SK-N-DZ (cell line): ENCODE measurements at places on chromosomes 13 and 19.

GRCh38 chr13:65915195-65915594 is 1314.9 kb downstream of the PCDH9 start:
- no peak for DNase-seq

GRCh38 chr19:29288256-29288655 is 75.3 kb upstream of the UQCRFS1 start:
- no peak for DNase-seq

DNA sequence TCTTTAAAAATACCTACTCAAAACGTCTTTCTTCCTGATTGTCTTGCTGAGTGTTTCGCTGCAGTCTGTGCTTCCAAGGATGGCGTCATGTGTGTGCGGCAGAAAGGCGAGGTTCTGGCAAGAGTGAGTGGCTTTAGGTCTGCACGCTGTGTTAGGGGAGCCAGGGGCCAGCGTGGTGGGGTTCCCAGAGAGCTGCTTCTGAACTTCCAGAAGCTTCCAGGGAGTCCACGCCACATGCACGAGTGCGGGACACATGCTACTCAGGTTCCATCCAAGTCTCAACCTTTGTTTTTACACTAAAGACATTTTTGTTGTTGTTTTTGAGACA is 67.9 kb downstream of the ATP11A start:
- no peak for DNase-seq

DNA sequence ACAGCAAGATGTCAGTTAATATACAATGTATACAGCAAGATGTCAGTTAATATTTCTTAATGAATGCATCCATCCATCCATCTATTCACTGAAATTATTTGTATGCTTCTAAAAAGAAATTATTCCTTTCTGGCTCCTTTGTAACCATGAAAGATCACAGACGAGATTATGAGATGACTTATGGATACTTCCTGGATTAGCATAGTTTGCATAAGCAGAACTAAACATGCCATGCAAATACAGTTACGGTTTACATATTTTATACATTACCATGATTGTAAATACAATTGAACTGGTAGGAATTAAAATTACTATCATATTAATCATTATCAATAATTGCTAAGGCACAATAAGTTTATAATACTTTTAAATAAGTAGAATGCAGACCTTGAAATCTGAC is 32.7 kb downstream of the NALCN start:
- DNase-seq, result no peak

DNA sequence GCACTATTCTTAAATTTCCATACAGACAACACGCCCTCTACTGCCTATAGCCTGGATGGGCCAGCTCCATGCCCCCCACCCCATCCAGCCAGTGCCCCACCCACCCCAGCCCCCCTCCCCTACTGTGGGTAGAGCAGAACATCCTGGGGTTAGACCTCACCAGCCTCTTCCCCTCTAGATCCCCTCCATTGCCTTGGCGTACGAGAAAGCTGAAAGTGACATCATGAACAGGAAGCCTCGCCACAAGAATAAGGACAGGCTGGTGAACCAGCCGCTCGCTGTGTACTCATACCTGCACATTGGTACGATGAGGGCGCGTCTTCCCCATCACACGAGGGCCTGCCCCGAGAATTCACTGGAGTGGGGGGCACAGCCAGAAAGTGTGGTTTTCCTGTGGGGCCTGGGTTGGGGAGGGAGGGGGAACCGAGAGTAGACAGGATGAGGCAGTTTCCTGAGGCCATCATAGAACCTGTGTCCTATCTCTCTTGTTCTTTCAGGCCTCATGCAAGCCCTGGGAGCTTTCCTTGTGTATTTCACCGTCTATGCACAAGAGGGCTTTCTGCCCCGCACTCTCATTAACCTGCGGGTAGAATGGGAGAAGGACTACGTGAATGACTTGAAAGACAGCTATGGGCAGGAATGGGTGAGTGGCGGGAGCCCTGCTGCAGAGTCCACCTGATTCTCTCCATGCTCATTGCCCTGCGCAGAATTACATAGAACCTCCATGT is 29.1 kb downstream of the ATP12A start:
- DNase-seq, result no peak
